Activated CD8-positive, alpha-beta memory T cell treated with anti-CD3 and anti-CD28 coated beads, Interleukin-2, amount 10 ng/mL, durations not matched to agents 7 days and 5 days (primary cell): ENCODE measurements at places on chromosomes 4 and X. TPM values are rescaled to one million over a fixed set of nuclear protein-coding genes. Genes with fewer than 3 reads are reported as not detected.

DNA sequence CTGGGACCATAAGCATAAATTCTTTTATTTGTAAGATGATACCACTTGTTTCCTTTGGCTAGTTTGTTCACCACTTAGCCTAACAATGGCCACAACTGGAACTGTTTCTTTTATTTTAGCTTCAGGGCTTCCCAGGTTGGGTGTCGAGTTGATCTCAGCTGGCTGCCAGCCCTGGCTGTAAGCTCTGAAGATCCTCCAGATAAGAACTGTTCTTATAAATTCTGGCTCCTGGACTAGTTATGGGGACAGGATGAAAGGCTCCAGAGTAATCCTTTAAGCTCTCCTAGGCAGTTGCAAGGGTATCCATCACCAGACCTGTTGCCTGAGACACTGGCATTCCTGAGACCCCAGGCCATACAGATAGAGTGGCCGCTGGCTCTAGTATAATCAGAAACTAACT, 129.4 kb upstream of the ACSL4 start:
- no peak for DNase-seq

GRCh38 chr4:39231660-39232059, 49.3 kb downstream of the WDR19 start:
- no peak for DNase-seq

- no peak for DNase-seq
Measured at GRCh38 chr4:86895692-86896488, 3.7 kb upstream of the C4orf36 start.

DNA sequence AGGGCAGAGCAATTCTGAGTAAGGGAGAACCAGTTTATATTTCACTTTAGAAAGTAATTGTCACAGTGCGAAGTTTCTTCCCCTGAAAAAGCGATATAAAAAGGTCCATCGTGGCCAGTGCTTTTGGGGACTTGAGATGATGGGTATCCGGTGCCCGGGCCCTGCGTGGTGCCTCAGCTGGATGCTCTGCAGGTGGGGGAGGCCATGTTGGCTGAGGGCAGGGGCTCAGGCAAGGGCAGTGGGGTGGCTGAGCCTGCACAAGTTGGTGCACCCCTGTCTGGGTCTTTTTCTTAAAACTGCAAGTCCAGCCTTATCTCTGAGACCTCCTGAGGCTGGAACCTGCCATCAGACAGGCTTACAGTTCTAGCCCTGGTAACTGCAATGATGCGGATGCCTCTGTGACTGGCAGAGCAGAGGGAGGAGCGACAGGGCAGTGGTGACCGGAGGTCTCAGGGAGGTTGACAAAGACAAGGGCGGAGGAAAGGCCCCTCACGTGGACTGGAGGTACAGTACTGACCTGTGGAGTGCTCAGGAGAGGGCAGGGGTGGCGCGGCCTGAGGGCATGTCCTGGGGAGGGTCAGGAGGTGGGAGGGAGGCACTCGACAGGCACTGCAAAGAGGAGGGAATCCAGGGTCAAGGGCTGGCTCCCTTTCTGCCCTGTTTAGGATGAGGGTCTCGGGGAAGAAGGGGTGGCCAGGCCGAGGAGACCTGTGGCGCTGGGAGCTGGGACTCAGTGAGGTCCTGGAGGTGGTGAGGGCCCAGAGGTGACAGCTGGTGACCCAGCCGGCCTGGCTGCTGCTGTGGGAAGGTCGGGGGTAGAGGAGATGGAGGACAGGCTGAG, 1.8 kb downstream of the RGS12 start:
- DNase-seq, result peak; percentile 40

- DNase-seq, result no peak
Measured at GRCh38 chr4:74449571-74450297, 4.8 kb downstream of the AREG start.

GRCh38 chrX:69096963-69097362, 68.3 kb downstream of the PJA1 start:
- DNase-seq, result no peak

GRCh38 chr4:186669735-186670134, 53.9 kb downstream of the FAT1 start:
- no peak for DNase-seq

- DNase-seq, result no peak
Measured at GRCh38 chr4:20086799-20087521, 164.7 kb upstream of the SLIT2 start.

DNA sequence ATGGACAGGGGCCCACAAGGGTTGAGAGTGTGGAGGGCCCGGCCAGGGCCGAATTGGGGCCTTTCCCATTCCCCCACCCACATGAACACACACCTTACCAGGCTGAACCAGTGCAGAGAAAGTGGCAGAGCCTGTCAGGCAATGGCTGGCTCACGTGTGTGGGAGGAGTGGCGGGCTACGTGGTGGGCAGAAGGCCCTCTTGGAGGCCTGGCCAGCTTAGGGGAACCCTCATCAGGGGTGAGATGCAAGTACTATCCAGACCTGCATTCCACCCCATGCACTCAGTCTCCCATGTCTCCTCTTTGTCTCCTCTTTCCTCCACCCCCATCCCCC, 965 bp downstream of the TCEAL4 start:
- DNase-seq, result no peak

- DNase-seq, result no peak
Measured at GRCh38 chr4:7697343-7697742, 242.3 kb downstream of the AFAP1 start.

DNA sequence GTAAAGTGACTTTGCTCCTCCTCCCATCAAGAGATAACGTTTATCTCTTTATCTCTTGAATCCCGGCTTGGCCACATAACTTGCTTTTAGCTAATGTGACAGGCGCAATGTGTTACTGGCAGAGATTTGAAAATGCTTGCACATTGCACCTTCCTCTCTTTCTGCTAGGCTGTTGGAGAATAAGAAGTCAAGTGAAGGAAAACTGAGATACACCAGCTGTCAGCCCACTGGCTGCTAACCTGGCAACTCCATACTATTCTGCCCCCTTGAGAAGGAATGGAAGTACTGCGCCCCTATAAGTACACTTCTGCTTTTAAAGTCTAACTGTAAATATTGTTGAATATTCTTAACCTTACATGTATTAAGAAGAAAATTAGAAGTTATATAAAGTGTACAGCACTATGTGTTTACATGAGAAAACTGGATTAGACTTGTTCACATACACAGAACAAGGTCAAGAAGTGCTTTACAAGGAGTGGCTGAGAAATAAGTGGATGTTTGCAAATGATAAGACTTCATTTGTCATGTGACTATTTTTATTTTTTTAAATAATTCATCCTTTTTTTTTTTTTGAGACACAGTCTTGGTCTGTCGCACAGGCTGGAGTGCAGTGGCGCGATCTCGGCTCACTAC, 424.5 kb upstream of the CTSO start:
- no peak for DNase-seq

DNA sequence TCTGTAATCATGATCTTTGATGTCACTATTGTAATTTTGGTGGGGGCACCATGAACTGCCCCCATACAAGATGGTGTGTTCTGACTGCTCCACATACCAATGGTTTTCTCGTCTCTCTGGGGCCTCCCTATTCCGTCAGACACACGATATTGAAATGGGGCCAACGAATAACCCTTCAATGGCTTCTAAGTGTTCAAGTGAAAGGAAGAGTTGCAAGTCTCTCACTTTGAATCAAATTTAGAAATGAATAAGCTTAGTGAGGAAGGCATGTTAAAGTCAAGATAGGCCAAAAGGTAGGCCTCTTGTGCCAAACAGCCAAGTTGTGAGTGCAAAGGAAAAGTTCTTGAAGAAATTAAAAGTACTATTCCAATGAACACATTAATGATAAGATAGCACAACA, 205.4 kb downstream of the SPRY1 start:
- no peak for DNase-seq

DNA sequence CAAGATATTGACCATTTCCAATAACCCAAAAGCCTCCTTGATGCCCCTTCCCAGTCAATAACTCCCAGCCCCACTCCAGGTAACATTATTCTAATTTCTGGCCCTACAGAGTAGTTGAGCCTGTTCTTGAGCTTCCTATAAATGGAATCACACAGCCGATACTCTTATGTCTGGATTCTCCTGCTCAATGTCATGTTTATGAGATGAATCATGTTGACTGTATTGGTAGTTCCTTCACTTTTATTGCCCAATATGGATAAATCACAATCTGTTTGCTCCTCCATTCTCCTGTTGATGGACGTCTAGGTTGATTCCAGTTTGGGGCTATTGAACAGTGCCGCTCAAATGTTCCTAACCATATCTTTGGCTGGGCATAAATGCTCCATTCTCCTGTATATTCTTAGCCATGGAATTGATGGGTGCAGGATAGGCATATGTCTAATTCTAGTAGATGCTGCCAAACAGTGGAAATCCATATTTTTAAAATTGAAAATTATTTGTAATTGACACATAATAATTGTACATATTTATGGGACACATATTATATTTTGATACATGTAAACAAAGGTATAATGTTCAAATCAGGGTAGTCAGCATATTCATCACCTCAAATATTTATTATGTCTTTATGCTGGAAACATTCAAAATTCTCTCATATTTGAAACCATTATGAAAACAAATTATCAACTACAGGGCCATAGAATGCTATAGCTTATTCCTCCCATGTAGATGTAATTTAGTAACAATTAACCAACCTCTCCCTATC, 40.5 kb upstream of the SLC2A9 start:
- DNase-seq, result no peak

- no peak for DNase-seq
Measured at GRCh38 chrX:34624416-34624815, 32.7 kb downstream of the TMEM47 start.

DNA sequence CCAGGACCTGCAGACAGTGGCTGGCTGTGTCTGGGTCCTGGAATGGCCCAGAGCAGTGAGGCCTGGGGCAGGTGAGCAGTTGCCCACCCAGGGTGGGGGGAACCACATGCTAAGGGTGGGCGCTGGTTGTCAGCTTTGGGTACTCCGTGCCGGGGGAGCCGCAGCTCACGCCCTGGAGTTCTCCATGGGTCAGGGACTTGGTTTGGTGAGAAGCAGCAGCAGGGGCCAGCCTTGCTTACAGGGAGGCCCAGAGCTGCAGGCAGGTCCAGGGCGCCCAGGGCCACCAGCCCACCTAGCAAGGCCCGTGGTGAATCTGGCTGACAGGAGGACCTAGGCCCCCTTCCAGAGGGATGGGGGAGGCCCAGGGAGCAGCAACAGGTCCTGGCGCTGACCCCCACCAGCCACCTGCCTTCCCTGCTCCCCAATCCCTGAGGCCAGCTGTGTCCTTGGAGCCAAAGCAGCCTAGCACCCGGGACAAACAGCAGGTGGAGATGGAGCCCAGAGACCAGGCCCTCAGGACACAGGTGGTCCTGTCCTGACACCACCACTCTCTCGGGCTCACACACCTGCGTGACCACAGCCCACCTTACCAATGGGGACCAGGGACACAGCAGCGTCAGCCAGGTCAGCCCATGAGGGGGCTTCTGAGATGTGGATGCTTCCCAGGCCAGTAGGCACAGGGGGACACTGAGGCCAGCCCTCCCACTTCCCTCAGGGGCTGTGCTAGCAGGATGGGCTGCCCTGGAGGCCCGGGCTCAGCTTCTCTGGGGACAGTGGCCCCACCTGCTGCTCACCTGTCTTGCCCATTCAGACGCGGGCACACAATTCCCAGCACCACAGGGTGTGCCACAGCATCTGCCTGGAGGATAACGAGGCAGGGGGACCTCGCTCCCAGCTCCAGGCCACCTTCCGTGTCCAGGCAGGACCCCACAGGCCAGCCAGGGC, 3.5 kb downstream of the MXD4 start:
- peak; percentile 39 for DNase-seq

- no peak for DNase-seq
Measured at GRCh38 chrX:21946925-21947641, 6.6 kb downstream of the SMS start.

- no peak for DNase-seq
Measured at GRCh38 chrX:87105131-87105530, 412.5 kb upstream of the KLHL4 start.

GRCh38 chr4:81180916-81181315, 34.1 kb downstream of the PRKG2 start:
- no peak for DNase-seq

DNA sequence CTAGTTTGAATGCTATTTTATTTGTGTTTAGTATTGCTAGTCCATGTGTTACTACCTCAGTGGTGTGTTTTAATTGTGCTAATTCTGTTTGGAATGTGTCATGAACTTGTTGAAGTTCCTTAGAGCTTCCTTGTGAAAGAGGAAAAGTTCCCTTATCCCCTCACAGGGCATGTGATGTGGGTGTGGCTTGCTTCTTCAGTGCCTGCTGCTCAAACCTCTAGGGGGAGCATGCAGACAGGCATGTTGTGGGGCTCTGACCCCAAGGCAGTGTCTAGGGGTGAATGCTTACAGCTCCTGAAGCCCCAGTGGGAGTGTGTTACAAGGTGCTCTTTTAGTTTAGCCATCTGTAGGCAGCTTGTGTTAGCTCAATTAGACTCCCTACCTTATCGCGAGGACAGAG, 86.5 kb downstream of the MAGED4 start:
- DNase-seq, result no peak

DNA sequence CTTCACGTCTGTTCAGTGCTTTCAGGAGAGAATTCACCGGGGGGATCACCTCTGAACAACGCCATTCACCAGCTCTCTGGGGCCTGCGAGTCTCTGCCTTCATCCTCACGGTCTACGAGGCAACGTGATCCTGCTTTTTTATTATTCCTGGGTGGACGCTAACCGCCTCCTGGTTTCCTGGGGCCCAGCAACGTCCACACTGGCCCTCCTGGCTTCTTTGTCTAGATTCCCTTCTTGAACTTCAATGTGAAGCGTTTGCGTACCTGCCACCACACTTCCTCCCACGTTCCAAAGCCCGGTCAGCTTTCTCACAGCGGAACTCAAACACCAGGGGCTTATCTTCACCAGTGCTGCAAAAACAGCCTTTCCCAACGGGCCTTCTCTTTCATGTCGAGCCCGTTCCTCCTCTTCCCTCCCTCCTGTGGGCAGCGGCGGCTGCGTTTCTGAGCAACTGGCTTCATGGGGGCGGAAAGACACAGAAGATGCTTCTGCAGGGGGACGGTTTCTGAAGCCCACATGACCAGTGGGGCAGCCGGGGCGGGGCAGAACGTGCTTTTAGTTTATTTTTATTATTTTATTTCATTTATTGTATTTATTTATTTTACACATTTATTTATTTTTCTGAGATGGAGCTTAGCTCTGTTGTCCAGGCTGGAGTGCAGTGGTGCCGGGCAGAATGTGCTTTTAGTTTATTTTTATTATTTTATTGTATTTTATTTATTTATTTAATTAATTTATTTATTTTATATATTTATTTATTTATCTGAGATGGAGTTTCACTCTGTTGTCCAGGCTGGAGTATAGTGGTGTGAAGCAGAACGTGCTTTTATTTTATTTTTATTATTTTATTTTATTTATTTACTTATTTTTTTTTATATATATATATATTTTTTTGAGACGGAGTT, 64.6 kb downstream of the CRLF2 start:
- peak; percentile 18 for DNase-seq

GRCh38 chrX:130834149-130834548, 68.9 kb downstream of the ENOX2 start:
- no peak for DNase-seq

GRCh38 chr4:12118651-12119213, 690.0 kb upstream of the HS3ST1 start:
- no peak for DNase-seq

- DNase-seq, result no peak
Measured at GRCh38 chrX:138929926-138930582, 218.5 kb upstream of the FGF13 start.

GRCh38 chr4:3225936-3226335, 23.0 kb upstream of the MSANTD1 start:
- no peak for DNase-seq

GRCh38 chrX:69065451-69065850, 99.8 kb downstream of the PJA1 start:
- no peak for DNase-seq

Gene SSX2
- total RNA-seq, result not detected

Gene LONRF3
- total RNA-seq, result 0.35 TPM

Gene MTTP
- 0.61 TPM for total RNA-seq

Gene KLB
- not detected for total RNA-seq

Gene GPRASP3
- 2.0 TPM for total RNA-seq

Gene ARR3
- total RNA-seq, result not detected
